Activated CD4-positive, alpha-beta T cell treated with anti-CD3 and anti-CD28 coated beads, Interleukin-2, Interleukin-4, amounts not matched to agents 100 ng/mL and 50 ng/mL, durations not matched to agents 16 hours and 8 hours (primary cell): ENCODE measurements at places on chromosomes 2 and 18.
A peak's percentile ranks its signal among the peaks of the same experiment; 100 is the strongest.

- DNase-seq = peak; percentile 26
Measured at GRCh38 chr2:1886405-1886992, 142.2 kb upstream of the PXDN start.

GRCh38 chr2:7098816-7099215, 181.6 kb downstream of the RNF144A start:
- DNase-seq = no peak

- no peak for DNase-seq
Measured at GRCh38 chr2:65021709-65022108, 32.5 kb downstream of the SLC1A4 start.

DNA sequence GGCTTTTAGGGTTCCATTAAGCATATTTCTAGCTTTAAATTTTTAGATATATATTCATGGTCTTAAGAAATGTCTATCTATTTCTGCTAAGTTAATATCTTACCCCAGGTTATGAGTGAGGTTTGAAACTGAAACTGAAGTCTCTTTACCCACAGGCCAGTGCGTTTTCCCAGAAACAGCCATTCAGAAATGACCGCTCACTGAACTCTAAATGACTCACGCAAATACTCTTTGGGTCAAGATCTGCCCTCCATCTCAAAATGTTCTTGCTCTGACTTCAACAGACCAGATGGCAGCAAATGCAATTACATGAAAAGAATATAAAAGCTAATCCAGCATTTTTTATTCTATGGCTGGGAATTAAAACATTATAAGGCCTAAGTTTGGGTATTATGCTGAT, 315.2 kb downstream of the TDRD15 start:
- DNase-seq = no peak

DNA sequence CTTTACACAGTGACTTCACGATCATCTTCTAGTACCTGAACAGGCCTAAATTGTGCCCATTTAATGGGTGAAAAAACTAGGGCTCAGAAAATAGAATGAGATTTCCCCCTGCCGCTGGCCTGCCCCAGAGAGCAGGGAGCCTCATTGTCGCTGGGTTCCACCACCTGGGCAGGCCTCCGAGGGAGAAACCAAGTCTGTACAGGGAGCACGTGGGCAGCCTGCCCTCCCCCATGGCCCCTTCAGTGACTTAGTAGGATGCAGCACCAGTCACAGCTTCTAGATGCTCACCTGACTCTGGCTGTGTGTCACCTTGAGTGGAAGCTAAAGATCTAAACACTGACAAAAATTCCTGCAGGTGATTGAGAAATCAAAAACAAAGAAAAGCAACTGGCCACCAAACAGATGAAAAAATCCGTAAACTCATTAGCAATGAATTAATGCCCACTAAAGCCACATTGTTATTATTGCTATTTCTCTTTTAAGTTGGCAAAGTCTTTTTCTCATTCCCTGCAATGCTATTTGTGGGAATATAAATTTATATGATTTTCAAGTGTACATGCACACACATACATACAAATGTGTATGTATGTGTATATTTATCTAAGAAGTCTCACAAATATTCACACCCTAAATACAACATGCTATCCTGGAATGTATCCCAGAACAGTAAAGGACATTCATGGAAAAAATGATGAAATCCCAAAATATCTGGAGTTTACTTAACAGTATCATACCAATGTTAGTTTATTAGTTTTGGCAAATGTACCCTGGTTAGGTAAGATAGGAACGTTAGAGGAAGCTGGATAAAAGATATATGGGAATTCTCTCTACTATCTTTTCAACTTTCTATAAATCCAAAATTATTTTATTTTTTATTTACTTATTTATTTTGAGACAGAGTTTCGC, 18.7 kb upstream of the ASPRV1 start:
- DNase-seq = no peak

DNA sequence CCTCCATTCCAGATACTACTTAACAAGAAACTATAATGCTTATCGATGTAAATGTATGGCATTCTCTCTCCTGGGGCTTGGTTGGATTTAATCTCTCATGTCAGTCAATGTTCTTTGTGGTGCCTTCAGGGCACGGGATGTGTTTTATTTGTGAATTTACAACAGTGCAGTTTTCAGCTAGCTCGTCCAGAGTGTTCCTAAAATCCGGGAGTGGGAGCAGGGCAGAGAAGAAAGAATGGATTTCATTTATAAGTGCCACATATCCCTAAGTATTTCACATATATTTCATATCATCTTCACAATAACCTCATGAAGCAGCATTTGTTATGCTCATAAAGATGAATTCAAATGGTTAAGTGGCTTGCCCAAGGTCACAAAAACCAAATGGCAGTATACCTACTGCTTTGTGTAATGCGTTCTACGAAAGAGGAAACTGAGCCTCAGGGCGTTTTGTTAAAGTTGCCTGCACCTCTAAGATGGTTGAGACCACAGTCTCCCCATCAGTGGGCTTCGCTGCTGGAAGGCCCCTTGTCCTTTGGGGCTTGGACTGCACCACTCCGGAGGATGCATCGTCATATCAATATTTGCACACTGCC, 134.7 kb upstream of the MGAT5 start:
- DNase-seq = no peak

DNA sequence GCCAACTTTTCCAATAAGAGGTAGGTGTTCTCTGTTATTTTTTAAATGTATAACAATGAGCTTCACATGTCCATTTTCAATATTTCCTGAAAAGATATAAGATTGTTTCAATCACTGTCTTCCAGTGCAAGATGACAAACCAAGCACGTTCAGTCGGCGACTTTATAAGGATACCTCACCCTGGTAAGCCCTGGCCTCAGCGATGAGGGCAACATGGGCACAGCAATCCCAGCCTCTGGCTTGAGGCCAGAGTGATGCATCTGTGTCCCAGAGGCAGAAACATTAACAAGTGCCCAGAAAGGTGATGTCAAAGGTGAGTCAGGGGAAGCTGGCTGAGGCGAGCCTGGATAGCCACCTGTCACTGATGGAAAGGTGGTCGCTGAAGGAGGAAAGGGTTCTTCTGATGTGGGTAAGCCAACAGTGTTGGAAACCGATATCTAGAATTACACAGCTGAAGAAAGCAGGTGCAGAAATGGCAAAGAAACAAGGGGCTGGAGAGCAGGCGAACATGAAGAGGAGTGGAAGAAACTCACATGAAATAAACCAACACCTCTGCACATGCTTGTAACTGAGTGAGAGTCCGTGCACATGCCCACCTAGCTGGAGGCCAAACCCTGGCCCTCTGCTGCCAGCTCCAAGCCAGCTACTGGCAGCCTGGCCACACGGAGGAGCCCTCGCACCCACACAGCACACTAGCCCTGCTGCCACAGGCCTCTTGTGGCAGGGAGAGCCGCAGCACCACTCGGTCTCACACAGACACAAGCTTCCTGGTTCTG, 65.5 kb downstream of the FBXO15 start:
- peak; percentile 67 for DNase-seq

- DNase-seq = peak; percentile 61
Measured at GRCh38 chr2:148590612-148591011, 53.9 kb upstream of the EPC2 start.

- no peak for DNase-seq
Measured at GRCh38 chr18:7646174-7646886, 79.2 kb downstream of the PTPRM start.

DNA sequence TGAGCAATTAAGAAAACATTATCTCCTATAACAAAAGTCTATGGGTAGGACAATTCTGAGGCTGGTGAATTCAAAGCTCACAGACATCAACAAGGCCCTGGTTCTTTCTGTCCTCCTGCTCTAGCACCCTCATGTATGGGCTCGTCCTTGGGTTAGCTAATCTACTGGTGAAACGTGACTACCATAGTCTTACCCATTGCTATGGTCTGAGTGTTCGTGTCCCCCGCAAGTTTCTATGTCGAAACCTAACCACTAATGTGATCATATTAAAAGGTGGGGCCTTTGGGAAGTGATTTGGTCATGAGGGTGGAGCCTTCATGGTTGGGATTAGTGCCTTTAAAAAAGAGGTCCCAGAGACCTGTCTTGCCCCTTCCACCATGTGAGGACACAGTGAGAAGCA, 564.7 kb downstream of the TNS1 start:
- DNase-seq = no peak

DNA sequence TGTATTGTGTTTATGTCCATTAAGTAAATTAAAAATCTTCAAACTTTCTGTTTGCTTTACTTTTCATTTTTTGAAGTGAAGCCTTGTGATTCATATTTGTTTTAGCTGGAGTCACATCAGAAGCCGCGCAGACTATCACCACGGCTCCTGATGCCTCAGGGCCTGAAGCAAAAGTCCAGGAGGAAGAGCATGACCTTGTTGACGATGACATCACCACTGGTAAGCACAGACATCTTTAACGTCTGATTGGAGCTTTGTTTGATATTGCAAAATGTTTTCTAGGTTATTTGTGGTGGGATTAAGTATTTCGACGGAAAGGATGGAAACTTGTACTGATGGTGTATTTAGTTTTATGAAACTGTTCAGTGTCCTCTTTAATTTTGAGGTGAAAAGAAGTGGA, 164.8 kb downstream of the WDR7 start:
- DNase-seq = no peak

DNA sequence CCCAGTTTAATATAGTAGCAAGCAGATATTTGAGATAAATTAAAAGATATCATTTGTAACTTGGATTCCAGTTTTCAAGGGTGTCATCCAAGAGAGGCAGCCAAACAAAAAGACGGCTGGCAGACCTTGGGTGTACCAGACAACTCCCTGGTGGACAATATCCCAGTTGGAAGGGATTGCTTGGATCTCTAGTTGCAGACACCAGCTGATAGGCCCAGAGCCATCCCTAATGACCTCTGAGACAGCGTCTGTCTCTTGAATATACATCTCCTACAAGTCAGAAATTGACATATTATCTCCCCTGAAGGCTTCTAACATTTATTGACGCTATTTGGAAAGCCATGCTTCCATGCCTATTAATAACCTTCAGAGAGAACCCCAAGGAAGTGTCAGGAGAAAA, 67.7 kb downstream of the ACVR1 start:
- DNase-seq = no peak

- DNase-seq = peak; percentile 54
Measured at GRCh38 chr2:219119422-219120043, 41.1 kb downstream of the NHEJ1 start.

DNA sequence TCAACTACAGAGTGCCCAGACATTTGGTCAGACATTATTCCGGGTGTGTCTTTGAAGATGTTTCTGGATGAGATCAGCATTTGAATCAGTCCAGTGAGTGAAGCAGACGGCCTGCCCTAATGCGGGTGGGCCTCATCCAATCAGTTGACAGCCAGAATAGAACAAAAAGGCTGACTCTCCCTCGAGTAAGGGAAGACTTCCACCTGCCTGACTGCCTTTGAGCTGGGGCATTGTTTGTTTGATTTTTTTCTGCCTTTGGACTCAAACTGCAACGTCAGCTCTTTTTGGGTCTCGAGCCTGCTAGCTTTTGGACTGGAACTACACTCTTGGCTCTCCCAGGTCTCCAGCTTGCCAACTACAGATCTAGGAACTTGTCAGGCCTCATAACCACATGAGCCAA, 111.7 kb upstream of the AGAP1 start:
- no peak for DNase-seq

GRCh38 chr2:38301340-38301968, 75.6 kb downstream of the ATL2 start:
- peak; percentile 50 for DNase-seq

DNA sequence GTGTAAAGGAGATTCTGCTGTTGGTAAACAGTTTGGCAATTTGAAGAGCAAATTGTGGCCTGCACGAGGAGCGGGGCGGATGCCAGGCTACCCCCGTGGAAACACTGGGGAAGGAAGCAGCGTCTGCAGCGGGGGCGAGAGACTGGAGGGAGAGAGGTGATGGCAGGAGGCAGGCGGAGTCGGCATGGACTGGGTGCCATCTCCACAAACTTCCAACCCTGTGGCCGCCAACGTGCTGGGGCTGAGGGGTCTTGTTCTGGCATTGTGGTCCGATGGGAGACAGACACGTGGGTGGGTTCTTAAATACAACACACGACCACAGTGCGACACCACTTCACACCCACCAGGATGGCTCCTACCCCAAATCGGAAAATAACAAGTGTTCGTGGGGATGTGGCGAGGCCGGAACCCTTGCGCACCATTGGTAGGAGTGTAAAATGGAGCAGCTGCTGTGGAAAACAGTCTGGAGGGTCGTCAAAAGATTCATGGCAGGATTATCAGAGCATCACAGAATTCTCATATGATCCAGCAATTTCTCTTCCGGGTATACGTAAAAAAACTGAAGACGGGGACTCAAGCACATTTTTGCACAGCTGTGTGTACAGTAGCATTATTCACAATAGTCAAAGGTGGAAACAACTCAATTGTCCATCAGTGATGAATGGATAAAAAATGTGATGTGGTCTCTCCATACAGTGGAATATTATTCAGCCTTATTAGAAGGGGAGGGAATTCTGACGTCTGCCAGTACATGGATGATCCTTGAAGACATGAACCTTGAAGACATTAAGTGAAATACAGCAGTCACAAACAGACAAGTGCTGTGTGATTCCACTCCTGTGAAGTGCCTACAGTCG, 82.4 kb upstream of the HPCAL1 start:
- no peak for DNase-seq

DNA sequence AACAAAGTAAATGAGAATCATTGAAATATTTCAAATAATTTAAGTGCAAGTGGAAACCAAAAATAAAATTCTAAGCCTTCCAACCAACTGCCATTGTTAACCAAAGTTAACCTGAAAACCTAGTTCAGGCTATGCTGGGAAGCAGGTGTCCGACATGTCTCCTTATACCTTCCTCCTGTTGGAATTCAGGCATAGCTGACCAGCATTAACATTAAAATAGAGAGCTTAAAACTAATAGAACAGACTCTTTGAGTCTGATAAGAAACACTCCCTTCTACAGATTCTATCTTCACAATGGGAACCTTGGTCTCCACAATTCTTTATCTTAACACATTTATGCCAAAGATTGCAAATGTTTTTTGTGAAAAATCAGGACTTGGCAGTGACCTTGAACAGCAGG, 1004.9 kb upstream of the NRXN1 start:
- DNase-seq = no peak

DNA sequence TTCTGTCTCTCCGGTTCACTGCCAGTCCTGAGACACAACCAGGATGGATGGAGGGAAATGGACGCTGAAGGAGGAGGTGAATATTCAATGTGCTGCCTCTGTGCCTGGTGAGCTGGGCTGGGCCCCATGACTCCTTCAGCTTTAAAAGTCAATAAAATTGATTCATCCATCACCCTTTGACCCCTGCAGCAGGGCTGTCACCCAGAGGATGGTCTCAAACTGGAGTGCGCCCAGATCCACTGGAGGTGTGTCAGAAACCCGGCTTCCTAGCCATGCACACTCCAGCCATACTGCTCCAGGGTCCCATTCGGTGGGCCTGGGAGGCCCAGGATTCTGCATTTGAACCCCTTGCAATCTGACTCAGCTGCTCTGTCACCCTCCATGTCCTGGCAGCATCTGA, 94.1 kb upstream of the BOD1L2 start:
- DNase-seq = no peak

GRCh38 chr2:43000242-43001054, 208.1 kb upstream of the HAAO start:
- no peak for DNase-seq

- DNase-seq = no peak
Measured at GRCh38 chr2:119040730-119041129, 98.7 kb downstream of the MARCO start.
